ENCODE measurements at places on chromosomes 7 and 10.

DNA sequence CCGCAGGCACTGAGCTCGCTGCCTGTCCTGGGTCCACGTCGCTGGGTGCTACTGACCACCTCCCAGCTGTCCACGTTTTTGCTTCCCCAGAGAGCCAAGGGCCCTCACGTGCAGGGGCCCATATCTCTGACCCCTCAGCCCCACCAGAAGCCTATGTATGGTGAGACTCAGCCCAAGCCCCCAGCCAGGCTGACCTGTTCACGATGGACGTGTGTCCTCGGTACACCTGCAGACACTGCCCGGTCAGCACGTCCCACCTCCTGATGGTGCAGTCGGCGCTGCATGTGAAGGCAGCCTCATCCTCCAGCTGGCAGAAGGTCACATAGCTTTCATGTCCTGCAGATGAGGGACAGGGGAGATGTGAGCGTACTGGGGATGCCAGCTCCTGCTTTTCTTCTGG is 9.9 kb downstream of the WDR86 start:
- no peak for DNase-seq

DNA sequence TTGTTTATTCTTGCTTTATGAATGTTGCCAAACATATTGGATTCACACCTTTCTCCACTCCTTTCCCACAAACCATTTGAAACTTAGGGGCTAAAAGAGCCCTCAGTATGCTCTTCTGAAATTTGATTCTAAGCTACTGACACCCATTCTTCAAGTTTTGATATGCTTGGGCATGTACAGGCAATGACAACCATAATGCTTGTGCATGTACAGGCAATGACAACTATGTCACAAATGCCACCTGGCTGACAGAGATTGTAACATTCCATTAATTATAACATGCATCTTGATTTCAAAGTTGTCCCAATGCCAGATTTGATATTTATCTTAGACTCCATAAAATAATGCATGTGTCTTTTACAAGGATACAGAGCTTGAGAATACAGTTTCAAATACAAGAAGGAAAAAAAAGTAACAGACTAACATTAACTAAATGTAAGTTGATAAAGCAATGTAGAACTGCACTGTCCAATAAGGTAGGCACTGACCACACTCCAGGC is 17.5 kb upstream of the CDK1 start:
- DNase-seq = no peak

DNA sequence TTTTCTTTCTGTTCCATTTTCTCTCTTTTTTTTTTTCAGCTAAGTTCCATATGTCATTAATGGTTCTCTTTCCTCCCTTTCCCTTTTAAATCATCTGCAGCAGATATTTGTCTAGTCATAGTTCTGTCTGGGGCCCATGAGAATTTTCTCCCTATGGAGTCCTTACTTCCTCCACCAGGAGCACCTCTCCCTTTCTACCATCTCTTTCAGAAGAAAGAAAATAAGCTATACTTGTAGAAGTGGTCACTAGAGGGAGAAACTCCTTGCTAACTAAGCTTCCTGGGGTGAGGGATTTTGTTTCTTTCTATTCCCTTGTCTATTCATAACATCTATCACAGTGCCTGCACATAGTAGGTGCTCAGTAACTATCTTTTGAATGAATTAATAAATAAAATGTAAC is 230.2 kb upstream of the HPS1 start:
- no peak for DNase-seq

- no peak for DNase-seq
Measured at GRCh38 chr10:71767420-71768035, 5.8 kb downstream of the VSIR start.

GRCh38 chr10:75186310-75186709 is 24.3 kb upstream of the VDAC2 start:
- no peak for DNase-seq

DNA sequence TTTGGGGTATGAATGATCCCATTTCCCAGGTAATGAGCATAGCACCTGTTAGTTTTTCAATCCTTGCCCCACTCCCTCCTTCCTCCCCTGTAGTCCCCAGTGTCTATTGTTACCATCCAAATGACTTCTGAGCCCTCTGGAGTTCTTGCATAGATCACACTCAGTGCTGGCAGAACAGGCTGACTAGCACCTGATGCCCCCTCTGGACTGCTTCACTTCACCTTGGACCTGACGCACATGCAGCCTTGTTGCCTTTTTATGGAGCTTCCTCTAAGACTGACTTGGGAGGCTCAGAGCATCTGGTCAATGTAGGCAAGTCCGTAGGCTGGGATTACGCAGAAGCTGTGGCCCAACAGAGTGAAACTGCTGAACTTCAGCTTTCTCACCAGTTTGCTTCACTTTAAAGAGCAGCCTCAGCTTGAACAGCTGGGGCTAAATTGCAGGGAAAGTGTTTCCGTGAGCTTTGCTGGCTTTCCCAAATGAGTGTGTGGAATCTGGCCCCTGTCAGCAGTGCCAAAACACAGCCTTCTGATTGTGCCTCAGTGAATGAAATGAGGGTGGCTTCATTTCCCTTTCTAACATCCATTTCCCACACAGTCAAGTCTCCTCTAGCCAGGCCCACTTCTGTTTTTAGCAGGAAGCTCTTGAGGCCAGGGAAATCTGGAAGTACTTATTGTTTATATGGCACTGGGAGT is 48.5 kb downstream of the NXPH1 start:
- no peak for DNase-seq

GRCh38 chr10:104406715-104407650 is 53.4 kb downstream of the CFAP58 start:
- DNase-seq = no peak

DNA sequence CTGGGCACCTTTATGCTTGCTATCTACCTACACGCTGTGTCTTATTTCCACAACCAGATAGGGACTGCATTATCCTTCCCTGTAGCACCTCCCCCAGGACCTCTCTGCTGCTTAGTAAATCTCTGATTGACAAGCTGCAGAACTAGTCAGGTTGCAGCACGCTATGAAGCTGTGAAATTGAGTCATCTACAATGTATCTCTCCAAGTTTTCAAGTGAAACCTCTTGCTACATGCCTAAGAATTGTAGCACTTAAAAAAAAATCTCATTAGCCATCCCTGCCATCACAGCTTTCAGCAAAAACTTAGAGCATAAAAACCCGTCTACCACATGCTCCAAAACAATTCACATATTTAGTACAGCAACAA is 69.7 kb upstream of the FGFR2 start:
- DNase-seq = no peak

- no peak for DNase-seq
Measured at GRCh38 chr10:95544783-95545500, 16.2 kb downstream of the SORBS1 start.

GRCh38 chr10:122191936-122192541 is 79.1 kb upstream of the BTBD16 start:
- DNase-seq = no peak

DNA sequence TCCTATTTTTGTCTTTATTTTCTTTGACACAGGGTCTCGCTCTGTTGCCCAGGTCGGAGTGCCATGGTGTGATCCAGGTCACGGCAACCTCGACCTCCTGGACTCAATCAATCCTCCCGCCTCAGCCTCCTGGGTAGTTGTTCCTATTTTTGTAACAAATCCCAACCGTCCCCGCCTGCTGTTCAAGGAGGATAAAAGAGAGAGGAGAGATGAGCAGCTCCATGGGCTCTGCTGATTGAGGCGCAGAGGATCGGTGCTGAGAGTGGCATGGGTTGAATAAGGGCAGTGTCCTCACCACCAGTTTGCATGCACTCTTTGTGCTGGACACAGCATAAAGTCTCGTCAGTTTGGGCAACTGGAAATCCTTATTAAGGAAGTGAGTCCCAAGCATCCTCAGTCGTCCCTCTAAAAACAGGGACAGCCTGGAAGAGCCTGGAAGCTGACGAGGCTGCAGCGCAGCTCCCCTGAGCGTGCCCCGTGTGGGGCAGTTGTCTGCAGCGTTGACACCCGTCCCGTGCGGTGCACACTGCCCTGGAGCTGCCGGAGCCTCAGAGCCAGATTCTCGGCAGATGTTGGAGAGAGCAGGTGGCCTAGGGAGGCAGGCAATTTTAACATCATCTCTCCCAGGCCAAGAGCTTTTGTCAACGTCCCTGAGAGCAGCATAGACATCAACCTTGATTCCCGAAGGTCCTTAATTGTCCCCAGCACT is 404.2 kb upstream of the RNF32 start:
- no peak for DNase-seq

DNA sequence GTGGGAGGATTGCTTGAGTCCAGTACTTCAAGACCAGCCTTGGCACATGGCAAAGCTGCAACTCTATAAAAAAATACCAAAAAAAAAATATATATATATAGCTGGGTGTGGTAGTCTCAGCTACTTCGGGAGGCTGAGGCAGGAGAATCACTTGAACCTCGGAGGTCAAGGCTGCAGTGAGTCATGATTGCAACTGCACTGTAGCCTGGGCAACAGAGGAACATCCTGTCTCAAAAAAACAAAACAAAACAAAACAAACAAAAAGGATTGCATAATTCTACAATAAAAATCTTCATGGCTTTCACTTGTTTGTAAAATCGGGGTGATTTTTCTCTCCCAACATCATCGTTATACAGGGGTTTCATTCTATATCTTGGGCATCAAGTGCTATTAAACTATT is 35.1 kb downstream of the GUSB start:
- no peak for DNase-seq

DNA sequence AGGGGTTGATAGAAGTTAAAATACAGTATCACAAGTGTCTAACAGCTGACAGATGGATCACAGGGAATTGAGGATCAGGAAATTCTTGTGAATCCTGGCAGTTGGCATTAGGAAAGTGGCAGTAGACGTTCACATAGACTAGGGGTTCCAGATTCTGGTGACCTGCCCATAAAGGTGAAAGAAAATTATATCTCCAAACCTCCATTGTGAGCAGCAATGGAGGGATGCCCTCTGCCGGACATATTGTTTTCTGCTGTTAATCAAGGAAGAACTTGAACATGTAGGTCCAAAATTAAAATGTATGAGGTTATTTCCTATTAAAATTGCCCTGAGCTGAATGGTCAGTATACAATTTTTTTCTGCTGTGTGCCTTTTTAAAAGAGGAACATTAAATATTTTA is 5.1 kb downstream of the NME8 start:
- DNase-seq = no peak

DNA sequence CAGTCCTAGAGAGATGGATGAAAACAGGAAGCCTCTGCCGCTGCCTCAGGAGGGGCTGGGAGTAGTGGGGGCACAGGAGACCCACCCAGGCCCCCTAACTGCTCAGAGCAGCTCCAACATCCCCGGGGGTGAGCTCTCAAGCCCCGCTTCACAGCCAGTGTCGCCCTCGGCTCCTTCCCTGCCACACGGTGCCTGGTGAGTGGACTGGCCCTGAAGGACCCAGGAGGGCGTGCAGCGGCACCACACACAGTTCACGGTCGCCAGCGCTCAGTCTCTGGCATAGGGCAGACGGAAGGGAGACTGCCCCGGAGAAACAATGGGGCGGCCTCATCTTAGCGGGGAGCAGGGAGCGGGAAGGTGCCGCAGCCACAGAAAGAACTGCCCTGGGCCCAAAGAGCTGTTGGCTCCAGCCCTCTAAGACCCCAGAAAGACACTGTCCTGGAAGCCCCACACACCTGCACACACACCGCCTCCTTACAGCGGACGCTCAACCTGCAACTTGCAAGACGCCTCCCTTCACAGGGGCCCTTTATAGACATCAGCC is 1.2 kb downstream of the CLDN15 start:
- no peak for DNase-seq

Measured in activated CD8-positive, alpha-beta memory T cell treated with anti-CD3 and anti-CD28 coated beads for 4 hours (primary cell).